ENCODE measurements at places on chromosomes 11 and 22. TPM values are rescaled to one million over a fixed set of nuclear protein-coding genes. Genes with fewer than 3 reads are reported as not detected.

- H3K27me3 ChIP-seq = peaks cover 3% of the 10 kb centered on the region
- no peaks in the 10 kb centered on the region for H3K4me1 ChIP-seq
- no peak overlapping the region for H3K4me3 ChIP-seq
- no peak overlapping the region for H3K27ac ChIP-seq
These were observed 92.0 kb upstream of the ISX start for GRCh38 chr22:34973926-34974325.

DNA sequence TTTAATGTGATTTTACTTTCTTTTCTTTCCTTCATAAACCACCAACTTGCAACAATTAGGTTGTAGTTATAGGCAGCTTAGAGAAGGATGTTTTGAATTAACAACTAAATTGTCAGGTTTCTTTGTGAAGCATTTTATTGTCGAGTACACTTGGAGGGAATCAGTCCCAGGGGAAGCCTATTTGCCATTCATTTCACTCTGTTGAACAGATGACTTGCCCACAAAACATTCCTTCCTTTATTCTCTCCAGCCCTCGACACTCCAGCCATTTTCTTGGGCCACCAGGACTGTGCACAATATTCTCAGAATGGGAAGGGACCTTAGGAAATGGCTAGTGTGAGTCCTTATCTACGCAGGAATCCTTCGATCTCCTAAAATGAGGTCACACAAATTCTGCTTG lies 620.6 kb downstream of the SOX6 start:
- H3K4me3 ChIP-seq = no peak overlapping the region
- DNase-seq = no peak

- no peak for DNase-seq
- H3K27me3 ChIP-seq = no peaks in the 10 kb centered on the region
These were observed 11.2 kb downstream of the RTN4RL2 start for GRCh38 chr11:57471496-57471895.

Gene LRRC75B
- total RNA-seq = 7.9 TPM

Measured in HCT116 (cell line).